Activated CD8-positive, alpha-beta T cell treated with anti-CD3 and anti-CD28 coated beads, Interleukin-2, amount 10 ng/mL, durations not matched to agents 7 days and 5 days (primary cell): ENCODE measurements at places on chromosomes 16 and 17. TPM values are rescaled to one million over a fixed set of nuclear protein-coding genes. Genes with fewer than 3 reads are reported as not detected.
A peak's percentile ranks its signal among the peaks of the same experiment; 100 is the strongest.

The SPATA32 gene
- total RNA-seq, result 0.52 TPM

The NDRG4 gene
- total RNA-seq, result not detected

GRCh38 chr16:12539185-12539929 is 264.3 kb downstream of the CPPED1 start:
- H3K27me3 ChIP-seq, result no peaks in the 10 kb centered on the region
- peak; percentile 34 for DNase-seq
- H3K4me1 ChIP-seq, result peaks cover 51% of the 10 kb centered on the region
- H3K4me3 ChIP-seq, result peak overlapping the region; percentile 1
- H3K27ac ChIP-seq, result peak overlapping the region; percentile 68

DNA sequence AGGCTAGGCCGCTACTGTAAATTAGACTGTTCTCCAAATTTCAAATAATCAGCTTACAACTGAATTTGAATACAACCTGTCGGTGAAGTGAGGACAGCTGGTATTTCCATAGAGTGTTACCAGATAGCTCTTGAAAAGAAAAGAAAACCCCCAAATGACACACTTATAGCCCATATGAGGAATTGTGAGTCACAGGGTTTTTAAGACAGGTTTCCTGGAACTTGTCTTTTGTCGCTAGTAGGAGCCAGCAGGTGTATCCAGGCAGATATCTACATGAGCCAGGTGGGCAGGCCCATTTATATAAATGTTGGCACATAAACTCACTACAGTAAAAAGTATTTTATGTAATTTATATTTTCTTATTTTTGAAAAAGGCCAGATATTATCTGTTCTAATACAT is 24.0 kb downstream of the TNRC6A start:
- no peak overlapping the region for H3K4me3 ChIP-seq
- DNase-seq, result no peak
- H3K27ac ChIP-seq, result no peak overlapping the region
- H3K27me3 ChIP-seq, result no peaks in the 10 kb centered on the region
- peaks cover 16% of the 10 kb centered on the region for H3K4me1 ChIP-seq
- H3K36me3 ChIP-seq, result peaks cover 5% of the 10 kb centered on the region

DNA sequence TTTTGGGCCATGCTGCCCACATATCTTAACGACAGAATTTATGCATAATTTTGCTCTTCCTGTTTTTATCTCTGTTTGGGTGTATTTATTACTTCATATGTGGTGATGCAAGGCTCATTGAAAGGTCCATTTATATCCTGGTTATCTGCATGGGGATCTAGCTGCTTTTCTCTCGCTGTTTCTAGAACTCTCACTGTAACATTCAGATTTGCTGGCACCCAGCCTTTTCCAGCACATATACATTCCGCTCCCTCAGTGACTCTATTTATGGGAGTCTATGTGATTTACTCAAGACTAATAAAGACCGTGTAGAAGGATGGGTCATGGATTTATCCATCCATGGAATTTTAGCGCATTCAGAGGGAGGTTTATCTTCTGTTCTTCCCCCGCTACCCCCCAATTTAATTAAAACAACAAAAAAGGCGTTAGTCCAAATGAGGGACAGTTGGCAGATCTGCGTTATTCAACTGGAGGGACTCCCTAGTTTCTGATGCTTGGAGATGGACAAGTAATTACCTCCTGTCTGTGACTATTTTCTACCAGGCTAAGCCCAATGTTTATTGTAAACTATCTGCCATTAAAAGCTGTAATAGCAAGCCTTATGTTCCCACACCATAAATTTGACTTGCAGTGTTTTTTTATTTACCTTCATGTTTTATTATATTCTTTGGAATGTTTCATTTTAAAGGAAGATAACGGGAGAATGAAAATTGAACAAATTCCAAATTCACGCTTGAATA is 19.8 kb upstream of the MARCHF10 start:
- no peaks in the 10 kb centered on the region for H3K36me3 ChIP-seq
- no peak overlapping the region for H3K4me3 ChIP-seq
- no peak overlapping the region for H3K27ac ChIP-seq
- H3K27me3 ChIP-seq, result peaks cover 5% of the 10 kb centered on the region

- H3K4me3 ChIP-seq, result no peak overlapping the region
- H3K36me3 ChIP-seq, result no peaks in the 10 kb centered on the region
- DNase-seq, result no peak
Measured at GRCh38 chr16:80046848-80047247, 446.3 kb upstream of the MAF start.

DNA sequence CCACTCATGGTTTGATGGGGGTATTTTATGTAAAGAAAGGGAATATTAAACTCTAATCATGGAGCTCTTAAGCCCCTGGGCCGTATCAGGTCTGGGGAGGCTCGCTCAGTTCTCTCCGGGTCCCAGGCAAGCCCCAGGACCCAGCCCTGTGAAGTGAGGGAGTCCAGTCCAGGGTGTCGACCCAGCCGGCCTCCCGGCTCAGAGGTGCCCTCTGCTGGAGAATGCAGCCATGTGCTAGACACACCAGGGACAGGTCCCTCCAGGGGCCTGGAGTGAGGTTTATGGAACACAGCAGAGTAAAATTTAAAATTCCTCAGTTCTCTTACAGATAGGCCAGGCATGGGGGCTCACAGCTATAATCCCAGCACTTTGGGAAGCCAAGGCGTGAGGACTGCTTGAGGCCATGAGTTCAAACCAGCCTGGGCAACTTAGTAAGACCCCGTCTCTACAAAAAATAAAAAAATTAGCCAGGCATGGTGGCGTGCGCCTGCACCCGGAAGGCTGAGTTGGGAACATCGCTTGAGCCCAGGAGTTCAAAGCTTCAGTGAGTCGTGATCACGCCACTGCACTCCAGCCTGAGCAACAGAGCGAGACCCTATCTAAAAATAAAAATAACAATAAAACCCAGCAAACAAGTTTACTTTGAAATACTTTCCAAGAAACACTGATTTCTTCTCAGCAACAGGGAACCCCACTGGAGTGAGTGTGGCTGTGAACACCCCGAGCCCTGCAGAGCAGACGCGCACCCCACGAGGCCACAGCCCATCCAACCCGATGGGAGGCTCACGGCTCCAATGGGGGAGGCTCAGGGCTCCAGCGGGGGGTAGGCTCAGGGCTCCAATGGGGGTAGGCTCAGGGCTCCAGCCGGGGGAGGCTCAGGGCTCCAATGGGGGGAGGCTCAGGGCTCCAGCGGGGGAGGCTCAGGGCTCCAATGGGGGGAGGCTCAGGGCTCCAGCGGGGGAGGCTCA is 72.2 kb downstream of the ZNF778 start:
- DNase-seq, result peak; percentile 77
- peak overlapping the region; percentile 73 for H3K27ac ChIP-seq
- no peak overlapping the region for H3K4me3 ChIP-seq

DNA sequence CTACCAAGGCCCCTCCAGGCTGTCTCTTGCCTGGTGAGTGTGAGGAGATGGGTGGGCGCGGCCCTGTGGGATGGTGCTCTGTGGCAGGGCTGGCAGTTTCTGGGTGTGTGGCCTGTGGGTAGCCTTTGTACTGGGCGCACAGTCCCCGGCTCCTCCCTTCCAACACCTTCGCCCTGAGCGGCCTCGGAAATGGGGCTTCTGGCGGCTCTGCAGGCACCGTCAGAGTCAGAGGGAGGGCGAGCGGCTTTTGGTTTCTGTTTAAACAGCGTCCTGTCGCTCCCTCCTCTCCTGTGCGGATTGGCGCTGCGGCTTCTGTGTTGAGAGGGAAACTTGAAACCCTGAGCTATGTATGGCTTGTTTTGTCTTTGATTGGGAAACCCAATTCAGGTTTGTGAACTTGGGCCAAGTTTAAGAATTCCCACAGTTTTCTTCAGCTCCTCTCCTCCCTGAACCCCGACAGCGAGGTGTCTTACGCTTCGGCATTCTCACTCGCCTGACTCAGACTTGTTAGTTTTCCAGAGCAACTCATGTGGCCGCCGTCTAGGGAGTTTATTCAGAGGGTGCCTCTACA is 8.3 kb upstream of the ZNF750 start:
- peak overlapping the region; percentile 36 for H3K4me3 ChIP-seq
- H3K4me1 ChIP-seq, result peaks cover 13% of the 10 kb centered on the region

The ASIC2 gene
- not detected for total RNA-seq

The KCNG4 gene
- total RNA-seq, result not detected

DNA sequence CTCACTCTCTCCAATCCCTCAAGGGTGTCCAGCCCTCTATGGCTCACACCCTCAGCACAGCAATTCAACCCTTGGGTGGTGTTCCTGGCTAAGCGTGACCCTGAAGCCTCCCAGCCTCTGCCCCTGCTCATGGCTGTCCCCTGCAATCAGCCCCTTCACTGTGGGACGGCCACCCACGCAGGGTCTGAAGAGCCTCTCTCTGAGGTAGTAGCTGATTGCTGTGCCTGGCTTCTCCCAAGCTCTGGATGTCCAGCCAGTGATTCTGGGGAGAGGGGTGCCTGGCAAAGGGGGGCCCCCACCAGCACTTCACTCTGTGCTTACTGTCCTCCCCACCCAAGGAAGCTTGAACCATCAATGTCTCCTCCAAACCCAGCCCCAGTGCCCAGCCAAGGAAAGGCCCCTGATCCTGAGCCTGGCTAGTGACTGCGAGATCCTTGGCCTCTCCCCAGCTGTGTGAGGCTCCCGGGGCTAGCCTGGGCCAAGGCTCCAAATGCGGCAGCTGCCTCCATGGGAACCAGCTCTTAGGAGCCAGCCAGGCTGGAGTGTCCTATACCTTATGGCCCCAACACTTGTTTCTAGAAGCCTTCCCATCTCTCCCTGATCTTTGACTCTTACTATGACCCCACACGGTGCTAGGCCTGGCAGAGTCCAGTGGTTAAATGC is 9.9 kb downstream of the MTSS2 start:
- no peak for DNase-seq
- no peak overlapping the region for H3K27ac ChIP-seq
- peaks cover 16% of the 10 kb centered on the region for H3K4me1 ChIP-seq
- H3K4me3 ChIP-seq, result no peak overlapping the region
- no peaks in the 10 kb centered on the region for H3K36me3 ChIP-seq
- H3K27me3 ChIP-seq, result no peaks in the 10 kb centered on the region

GRCh38 chr16:27639561-27640276 is 89.8 kb downstream of the KATNIP start:
- peaks cover 2% of the 10 kb centered on the region for H3K36me3 ChIP-seq
- no peak overlapping the region for H3K4me3 ChIP-seq
- H3K27ac ChIP-seq, result no peak overlapping the region
- H3K27me3 ChIP-seq, result no peaks in the 10 kb centered on the region
- DNase-seq, result peak; percentile 35

DNA sequence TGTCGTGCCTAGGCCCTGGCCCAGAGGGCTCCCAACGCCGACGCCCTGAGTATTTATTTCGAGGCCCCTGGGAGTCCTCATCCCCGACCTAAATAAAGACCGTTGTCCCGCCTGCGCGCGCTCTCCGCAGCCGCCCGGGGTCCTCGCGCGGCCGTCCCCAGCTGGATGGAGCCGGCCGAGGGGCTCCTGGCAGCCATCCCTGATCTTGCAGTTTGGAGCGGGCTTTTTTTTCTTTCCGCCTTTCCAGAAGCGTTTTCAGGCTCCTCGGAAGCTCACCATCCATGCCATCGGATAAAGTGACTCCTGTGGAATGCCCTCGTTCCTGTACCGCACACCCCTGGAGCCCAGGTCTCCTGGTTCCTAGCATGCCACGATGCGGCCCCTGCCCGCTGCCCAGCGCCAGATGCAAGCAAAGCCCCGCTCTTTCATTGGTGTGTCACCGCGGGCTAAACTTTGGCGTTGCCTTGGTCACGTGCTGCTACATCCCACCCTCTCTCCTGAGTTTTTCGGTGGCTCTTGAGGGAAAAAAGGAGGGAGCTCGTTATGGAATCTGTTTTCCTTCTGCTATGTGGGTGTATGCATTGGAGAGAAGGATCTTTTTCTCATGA is 716 bp downstream of the TMEM94 start:
- H3K27ac ChIP-seq, result peak overlapping the region; percentile 93
- DNase-seq, result no peak
- peaks cover 7% of the 10 kb centered on the region for H3K36me3 ChIP-seq
- no peaks in the 10 kb centered on the region for H3K27me3 ChIP-seq
- peak overlapping the region; percentile 87 for H3K4me3 ChIP-seq

GRCh38 chr17:52383493-52384100 is 225.1 kb upstream of the CA10 start:
- no peak overlapping the region for H3K27ac ChIP-seq
- H3K4me3 ChIP-seq, result no peak overlapping the region
- no peaks in the 10 kb centered on the region for H3K36me3 ChIP-seq
- peak; percentile 33 for DNase-seq

The LITAFD gene
- not detected for total RNA-seq

DNA sequence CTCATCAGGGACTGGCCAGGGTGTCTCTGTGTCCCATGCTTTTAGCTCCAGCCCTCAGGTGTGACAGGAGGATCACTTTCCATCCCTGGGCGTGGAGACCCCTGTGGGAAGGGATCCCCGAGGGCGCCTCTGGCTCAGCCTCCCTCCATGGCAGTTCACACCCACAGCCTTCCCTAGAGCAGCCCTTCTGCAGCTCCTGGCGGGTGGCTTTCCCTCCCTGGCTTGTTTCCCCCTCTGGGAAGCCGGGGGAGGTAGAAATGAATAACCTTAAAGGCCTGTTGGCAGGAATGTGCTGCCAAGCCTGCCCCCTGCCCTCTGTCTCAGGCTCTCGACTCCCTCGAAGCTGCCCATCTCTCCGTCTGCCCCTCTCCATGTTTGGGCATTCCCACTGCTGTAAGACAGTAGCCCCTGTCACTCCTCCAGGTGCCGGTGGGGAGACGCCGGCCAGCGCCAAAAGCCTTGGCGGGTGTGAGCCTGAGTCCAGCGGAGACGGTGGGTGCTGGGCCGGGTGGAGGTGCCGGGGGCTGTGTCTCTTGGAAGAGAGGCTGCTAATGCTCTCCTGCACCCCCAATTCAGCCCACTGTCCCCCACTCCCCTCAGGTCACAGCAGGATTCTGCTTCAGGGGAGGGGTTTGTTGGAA is 2.1 kb upstream of the ATP2A1 start:
- no peak for DNase-seq
- peaks cover 36% of the 10 kb centered on the region for H3K4me1 ChIP-seq

GRCh38 chr17:20271011-20271610 is 196.2 kb downstream of the LGALS9B start:
- H3K4me1 ChIP-seq, result peaks cover 74% of the 10 kb centered on the region
- no peaks in the 10 kb centered on the region for H3K27me3 ChIP-seq
- peak overlapping the region; percentile 6 for H3K4me3 ChIP-seq

The LIG3 gene
- 38.7 TPM for total RNA-seq

GRCh38 chr16:10081201-10081940 is 100.9 kb downstream of the GRIN2A start:
- DNase-seq, result no peak
